ENCODE measurements at places on chromosomes 7 and 10.

DNA sequence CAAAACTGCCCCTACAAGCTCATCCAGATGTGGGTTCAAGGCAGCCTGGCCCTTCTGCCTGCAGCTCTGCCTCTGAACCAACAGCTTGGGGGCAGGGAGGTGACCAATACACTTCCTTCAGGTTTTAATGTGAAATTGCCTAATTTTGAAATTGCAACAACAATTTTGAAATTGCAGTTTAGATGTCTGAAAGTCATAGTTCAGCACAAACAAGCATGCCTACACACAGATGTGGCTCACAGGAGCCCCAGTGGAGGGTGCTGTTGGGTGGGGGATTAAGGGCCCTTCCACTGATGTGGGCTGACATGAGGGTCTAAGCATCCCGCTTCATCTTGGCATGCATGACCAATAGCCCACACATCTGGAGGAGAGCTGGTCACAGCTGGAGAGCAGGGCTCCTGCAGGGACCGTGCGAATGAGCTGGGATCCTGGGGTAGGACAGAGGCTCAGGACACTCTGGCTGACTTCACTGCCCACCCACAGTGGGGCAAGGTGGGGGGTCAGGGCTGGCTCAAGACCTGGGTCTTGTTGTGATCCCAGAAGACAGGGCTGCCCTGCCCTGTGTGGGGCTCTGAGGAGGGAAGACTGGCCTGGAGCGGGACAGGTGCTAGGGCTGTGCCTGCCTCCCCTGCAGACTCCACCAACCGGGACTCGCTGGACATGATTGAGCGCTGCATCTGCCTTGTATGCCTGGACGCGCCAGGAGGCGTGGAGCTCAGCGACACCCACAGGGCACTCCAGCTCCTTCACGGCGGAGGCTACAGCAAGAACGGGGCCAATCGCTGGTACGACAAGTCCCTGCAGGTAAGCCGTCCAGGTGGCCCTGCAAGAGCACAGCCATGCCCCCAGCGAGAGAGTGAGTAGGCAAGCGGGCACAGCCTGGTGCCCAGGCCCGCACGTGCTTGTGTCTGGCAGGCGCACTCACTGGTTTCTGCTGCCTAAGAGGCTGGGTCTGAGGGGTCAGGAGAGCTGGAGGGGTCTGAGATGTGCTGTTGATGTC, 32.3 kb downstream of the CHAT start:
- no peak for DNase-seq

DNA sequence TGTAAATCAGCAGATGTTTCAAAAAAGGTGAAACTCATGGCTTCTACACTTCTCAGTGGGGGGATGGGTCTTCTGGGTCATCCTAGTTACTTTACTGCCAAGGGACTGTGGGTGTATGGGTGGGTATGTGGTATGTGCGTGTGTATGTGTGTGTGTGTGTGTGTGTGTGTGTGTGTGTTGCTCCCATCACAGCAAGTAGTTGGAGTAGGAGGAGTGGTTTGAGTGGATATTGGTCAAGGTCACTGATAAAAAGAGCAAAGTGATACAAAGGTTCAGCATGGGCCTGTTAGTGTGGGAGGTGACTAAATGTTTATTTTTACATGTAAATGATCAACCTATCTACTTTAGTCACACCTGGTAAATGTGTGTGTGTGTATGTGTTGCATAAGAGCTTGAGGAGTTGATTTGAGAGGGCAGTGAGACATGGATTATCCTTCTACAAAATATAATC, 11.8 kb upstream of the COBL start:
- DNase-seq: no peak

GRCh38 chr7:106840342-106840741, 24.7 kb upstream of the PIK3CG start:
- DNase-seq: no peak

GRCh38 chr10:87716348-87716670, 56.6 kb downstream of the PAPSS2 start:
- no peak for DNase-seq

GRCh38 chr10:8050556-8051108, 3.9 kb upstream of the GATA3 start:
- no peak for DNase-seq

DNA sequence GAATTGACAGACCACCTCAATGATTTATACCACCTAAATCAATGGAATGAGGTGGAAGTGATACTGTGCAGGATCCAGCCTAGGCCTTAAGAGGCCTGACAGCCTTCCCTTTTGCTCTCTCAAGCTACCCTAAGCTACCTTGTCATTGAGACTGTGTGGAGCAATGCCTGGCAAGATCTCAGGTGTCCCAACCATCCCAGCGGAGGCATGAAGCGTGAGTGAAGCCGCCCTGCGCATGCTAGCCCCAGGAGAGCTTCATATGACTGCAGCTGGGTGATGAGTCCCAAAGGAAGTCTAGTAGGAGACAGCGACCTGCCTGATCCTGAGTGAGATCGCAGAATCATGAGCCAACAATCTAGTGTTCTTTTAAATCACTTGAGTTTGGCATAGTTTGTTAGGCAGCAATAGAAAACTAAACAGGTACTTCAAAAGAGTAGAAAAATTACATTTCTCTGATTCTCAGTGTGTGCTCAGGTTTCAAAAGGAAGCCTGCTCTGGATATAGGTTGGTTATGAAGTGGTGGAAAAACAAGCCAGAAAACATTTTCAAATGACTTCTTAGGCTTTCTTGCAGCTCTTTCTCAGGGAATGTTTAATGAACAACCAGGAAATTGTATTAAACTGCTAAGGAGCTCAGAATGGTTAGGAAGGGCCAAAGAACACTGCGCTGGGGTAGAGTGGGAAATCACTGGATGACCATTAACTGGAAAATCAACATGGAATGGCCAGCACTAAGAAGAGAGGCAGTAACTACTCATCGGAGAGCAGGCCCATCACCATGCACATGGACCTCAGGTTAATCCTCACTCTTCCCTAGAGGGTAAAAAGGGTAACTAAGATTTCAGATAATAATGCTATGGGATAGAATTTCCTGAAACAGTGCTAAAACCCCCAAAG, 535.2 kb downstream of the PHTF2 start:
- no peak for DNase-seq

GRCh38 chr7:135194494-135195095, 16.7 kb downstream of the WDR91 start:
- DNase-seq: no peak

- DNase-seq: no peak
Observed at GRCh38 chr7:36273836-36274235, 115.8 kb upstream of the ANLN start.

GRCh38 chr7:35398518-35398917, 144.6 kb upstream of the TBX20 start:
- no peak for DNase-seq

DNA sequence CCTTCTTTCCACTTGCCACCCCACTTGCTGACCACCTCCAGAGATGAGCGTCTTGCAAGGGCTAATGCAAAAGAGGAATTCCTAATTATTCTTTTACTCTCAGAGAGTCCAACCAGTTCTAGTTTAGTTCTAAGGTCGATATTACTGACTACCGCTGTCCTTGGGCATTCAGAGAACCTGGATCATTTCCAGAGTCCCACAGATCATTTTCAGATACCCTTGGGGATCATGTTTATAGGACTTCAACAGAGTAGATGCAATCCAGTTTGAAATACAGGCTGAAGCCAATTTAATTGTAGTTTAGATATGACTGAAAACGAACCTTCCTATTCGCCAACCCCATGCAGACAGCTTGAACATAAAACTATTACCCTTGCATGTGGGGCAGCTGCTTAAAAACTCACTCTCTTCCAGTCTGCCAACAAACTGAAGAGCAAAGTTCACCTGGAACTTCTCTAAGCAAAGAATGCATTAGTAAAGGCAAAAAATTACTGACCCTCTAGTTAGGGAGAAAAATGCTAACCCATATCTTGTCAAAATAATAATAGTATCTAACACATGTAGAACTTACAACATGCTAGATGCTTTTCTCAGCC, 22.4 kb downstream of the CFAP69 start:
- no peak for DNase-seq

DNA sequence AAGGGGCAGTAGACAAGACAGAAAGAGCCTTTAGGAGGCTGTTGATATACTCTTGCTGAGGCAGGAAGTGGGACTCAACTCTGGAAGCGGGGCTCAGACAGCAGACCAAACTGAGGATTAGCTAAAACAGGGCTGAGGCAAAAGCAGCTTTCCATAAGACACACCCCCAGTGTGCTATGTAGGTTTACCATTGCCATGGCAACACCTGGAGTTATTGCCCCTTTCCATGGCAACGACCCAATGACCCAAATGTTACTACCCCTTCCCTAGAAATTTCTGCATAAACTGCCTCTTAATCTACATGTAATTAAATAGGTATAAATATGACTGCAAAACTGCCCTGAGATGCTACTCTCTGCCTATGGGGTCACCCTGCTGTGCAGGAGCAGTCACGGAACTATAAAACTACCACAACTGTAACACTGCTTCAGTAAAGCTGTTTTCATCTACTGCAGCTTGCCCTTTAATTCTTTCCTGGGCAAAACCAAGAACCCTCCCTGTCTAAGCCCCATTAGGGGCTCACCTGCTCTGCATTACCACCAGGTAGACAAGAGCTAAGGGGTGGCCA, 348.4 kb upstream of the PODXL start:
- DNase-seq: no peak

Data from esophagus squamous epithelium (tissue), 5 donors.